ENCODE measurements at places on chromosomes 7 and 10.

DNA sequence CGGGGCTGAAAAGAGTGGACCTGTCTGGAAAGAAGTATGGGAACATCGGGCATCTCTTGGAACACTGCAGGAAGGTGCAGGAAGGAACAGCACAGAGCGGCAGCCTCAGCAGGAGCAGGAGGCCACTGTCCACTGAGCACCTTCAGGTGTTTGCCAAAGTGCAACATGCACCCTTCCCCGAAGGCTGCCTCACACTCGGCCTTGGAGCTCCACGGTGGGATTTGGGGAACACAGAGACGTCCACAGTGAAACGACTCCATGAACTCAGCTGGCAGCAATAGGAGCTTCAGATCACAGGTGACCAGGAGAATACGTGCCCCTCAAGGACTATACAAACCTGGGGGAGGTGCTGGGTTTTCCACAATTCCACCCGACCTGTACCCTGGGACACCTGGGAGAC is 140.3 kb upstream of the RET start:
- no peak for DNase-seq

DNA sequence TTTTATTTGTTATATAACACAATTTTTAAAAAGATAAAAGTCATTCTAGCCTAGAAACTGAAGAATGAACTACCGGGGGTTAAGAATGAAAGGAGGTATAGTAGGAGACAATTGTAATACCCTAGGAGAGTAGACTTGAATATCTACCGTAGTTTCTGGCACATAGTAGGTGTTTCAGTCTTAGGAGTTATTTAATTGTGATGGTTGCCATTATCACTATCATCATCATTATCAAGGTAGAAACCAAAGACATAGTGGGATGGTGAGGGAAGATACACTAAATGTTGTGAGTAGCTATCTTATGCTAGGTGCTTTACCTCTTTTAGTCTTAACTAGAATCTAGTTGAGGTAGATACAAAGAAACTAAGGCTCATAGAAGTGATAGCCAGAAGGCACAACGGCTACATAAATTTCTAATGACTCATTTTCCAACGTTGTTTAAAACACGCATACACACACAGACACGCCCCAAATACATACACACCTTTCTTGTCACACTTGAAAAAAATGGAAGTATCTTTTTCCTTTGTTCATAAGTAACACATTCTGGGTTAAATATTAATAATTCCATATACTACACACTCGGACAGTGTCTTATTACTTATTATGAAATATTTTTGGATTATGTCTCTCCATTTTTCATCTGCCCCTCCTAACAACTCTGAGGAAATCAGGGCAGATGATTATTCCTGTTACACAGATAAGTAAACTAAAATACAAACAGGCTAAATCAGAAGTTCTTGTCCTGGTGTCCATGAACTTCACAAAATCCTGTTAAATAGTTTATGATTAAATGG is 2.0 kb upstream of the ANLN start:
- no peak for DNase-seq

DNA sequence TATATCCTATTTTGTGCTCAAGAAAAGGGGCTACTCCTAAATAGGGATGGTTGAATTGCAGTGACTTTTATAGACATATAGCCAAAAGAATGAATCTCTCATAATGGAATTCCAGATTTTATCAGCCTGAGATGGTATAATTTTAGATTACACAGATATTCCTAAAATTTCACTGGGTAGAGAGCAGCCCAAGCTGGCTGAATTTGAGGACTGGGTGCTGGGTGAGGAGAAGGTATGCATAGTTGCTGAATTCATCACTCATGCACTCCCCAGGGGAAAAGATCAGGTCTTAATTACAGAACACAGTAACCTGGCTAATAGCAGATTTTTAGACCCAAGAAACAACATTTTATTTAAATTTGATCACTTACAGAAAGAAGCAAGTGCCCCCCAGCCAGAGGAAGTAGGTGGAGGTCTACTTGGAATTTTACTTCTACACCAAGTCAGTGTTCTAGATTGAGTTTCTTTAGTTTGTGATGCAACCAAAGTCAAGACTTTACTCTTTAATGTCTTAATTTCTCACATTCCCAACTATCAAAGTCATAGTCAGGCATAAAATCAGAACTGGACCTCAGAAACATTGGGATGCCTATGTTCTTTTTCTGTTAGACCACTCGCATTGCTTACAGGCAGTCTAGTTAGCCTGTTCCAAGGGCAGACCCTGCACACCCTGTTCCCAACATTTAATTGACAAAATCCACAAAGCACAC is 337.4 kb upstream of the PODXL start:
- DNase-seq = no peak

DNA sequence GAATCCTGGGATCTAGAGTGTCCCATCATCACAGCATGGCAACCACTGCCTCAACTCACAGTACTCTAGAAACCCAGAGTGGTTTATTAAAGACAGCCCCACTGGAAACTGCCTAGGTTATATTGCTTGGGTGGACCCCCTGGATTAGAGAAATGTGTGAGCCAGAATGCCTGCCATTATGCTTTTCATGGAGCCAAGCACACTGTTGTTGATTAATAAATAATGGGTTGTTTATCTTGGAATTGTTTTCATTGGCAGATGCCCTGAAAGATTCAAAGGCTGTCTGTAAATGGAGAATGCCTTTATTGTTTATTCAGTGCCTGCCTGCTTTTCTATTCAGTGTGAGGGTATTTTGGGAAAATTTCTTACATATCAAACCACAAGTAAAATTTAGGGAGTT is 52.1 kb downstream of the GNAI1 start:
- no peak for DNase-seq

- no peak for DNase-seq
These were observed 40.4 kb downstream of the AFAP1L2 start for GRCh38 chr10:114363745-114364454.

Measured in stimulated activated CD4-positive, alpha-beta T cell treated with anti-CD3 and anti-CD28 coated beads, Interleukin-4, amount 100 ng/mL, for 4 hours (primary cell).